ENCODE measurements at places on chromosomes 5 and 9.

GRCh38 chr5:139654871-139655491, 6.8 kb downstream of the CXXC5 start:
- DNase-seq = no peak

DNA sequence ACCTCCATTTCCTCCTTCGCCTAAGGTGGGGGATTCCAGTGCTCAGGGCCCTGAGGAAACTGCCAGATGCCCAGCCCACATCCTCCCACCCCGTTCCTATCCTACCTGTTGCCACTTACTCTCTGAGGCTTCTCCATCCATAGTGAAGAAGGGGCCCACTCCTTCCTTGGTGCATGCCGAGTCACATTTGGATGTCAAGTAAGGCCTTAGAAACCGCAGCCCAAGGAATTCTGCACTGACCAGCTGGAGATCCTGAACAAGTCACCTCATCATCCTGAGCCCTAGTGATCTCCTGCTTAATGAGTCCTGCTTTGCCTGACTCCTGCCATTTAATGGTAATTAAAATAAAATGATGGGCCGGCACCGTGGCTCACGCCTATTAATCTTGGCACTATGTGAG, 6.7 kb upstream of the TNIP1 start:
- DNase-seq = no peak

DNA sequence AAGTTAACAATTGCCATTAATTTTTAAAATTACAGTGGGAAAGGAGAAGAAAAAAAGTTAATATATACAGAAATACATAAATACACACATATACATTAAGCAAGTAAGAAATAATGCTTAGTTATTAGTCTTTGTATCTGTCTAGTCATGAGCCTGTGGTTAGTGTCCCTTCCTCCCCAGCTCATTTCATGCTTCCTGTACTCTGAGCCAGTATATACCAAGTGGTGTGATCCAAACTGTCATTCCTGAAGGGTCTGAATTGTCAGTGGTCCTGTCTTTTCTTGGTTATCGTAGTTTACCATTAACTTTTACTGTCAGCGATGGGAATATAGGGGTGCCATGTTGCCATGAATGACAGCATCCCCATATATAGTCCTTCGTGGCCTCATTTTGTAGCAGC, 24.2 kb upstream of the STOM start:
- peak; percentile 14 for DNase-seq

- DNase-seq = peak; percentile 19
These were observed 292.1 kb upstream of the RORB start for GRCh38 chr9:74205056-74205455.

DNA sequence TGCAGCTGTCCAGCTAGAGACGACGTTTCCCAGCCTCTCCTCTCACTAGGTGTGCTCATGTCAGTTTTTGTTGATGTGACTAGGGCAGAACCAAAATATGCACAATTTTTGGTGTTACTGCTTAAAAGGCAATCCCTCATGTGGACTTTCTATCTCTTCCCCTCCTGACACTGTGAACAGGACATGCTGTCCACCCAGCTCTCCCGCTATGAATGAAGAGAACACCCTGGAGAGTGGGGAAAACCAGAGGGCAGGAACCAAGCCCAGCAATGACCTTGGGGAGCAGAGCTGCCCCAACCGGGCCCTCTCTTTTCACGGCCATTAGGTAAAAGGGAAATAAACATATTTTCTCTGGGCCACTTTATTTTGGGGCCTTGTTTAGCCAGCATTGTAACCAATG, 46.7 kb upstream of the TBC1D2 start:
- no peak for DNase-seq

GRCh38 chr9:37337301-37337890, 85.1 kb upstream of the GRHPR start:
- peak; percentile 84 for DNase-seq

- no peak for DNase-seq
These were observed 87.2 kb downstream of the HMCN2 start for GRCh38 chr9:130352586-130353285.
